Cardiac fibroblast (primary cell): ENCODE measurements at places on chromosomes 5 and 9.
A peak's percentile ranks its signal among the peaks of the same experiment; 100 is the strongest.

- DNase-seq, result peak; percentile 19
These were observed 694.6 kb downstream of the DNAH5 start for GRCh38 chr5:13249854-13250253.

DNA sequence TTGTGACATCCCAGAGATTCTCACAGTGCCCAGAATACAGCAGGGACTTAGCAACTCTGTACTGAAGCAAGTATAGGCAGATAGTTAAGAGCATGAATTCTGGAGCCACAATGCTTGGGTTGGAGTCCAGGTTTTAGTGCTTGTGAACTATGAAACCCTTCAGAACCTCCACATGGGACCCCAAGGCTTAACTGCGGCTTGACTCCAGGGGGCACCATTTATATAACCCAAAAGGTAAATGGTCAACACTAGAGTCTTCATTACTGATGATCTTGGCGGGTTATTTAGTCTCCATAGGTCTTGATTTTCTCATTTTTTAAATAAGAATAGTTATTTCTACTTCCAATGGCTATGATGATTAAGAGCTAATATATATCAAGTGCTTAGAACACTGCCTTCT lies 390.3 kb downstream of the TAF11L14 start:
- no peak for DNase-seq

DNA sequence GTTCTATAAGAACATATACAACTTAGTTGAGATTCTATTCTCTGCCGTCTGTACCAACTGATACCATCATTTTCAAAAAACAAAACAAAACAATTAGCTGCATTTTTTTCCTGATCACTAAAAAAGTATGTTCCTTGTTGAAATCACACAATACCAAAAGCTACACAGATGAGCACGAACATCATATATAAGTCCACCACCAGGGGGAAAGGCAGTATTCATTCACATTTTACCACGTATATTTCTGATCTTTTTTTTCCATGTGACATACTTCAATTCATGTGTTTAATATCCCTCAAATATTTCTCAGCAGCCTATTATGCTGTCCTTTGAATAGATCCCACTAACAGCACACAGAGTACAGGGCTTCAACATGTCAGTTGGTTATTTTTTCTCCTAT lies 40.6 kb downstream of the IRX2 start:
- no peak for DNase-seq

DNA sequence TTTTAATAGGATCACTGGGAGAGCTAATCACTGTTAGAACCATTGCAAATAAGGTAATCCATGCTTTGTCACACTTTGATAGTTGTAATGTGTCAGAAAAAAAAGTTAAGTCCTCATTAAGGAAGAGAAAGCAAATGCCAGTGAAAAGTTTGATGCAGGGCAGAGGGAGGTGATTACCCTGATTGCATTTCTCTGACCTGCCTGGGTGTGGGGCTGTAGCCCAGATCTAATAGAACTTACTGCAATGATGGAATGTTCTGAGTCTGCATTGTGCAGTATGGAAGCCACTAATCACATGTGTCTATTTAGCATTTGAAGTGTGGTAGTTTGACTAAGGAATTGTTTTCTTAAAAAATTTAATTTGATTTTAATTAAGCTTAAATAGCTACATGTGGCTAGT lies 202.7 kb downstream of the ATP10B start:
- DNase-seq, result no peak

- DNase-seq, result no peak
These were observed 44.1 kb downstream of the C5orf15 start for GRCh38 chr5:133924221-133924920.
